ENCODE measurements at places on chromosomes 1 and 21.
A peak's percentile ranks its signal among the peaks of the same experiment; 100 is the strongest.

GRCh38 chr1:92922356-92923035 lies 38.8 kb downstream of the DIPK1A start:
- no peak for DNase-seq

DNA sequence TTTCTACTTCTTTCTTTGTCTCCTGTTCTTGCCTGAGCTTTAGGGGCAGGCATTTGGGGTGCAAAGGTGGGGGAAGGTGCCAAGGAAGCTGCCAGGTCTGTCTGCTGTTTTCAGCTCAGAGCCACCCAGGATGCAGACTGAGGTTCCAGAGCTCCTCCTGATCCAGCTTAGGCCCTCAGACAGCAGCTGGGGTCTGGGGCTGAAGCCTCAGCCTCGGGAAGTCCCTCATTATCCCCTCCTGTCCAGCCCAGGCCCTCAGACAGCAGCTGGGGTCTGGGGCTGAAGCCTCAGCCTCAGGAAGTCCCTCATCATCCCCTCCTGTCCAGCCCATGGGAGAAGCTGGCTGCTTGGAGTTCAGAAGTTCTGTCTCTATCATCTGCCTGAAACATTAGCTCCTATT lies 257.7 kb upstream of the CSF3R start:
- DNase-seq: no peak

DNA sequence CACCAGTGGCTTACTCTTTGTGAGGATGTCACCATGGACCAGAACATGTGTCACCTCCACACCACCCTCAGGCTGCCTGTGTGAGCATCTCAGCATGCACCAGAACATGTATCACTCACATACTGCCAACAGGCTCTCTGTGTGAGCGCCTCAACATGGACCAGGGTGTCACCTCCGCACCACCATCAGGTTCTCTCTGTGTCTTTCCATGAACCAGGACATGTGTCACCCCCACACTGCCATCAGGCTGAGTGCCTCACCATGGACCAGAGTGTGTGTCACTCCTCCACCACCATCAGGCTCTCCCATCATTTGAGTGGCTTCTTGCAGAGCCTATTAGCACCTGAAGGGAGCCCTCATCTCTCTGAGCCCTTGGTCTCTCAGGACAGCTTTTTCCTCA lies 125.2 kb downstream of the ZNF648 start:
- DNase-seq: no peak

DNA sequence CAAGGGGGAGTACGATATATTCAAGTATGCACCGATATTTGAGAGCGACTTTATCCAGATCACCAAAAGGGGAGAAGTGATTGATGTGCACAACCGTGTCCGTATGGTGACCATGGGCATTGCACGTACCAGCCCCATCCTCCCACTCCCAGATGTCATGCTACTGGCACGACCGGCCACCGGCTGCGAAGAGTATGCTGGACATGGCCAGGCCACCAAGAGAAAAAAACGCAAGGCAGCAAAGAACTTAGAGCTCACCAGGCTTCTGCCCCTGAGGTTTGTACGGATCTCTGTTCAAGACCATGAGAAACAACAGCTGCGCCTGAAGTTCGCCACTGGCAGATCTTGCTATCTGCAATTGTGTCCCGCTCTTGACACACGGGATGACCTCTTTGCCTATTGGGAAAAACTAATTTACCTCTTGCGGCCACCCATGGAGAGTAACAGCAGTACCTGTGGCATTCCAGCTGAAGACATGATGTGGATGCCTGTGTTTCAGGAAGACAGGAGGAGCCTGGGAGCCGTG lies 16.5 kb downstream of the ATF3 start:
- no peak for DNase-seq

GRCh38 chr1:176539018-176539417 lies 76.0 kb downstream of the PAPPA2 start:
- no peak for DNase-seq

DNA sequence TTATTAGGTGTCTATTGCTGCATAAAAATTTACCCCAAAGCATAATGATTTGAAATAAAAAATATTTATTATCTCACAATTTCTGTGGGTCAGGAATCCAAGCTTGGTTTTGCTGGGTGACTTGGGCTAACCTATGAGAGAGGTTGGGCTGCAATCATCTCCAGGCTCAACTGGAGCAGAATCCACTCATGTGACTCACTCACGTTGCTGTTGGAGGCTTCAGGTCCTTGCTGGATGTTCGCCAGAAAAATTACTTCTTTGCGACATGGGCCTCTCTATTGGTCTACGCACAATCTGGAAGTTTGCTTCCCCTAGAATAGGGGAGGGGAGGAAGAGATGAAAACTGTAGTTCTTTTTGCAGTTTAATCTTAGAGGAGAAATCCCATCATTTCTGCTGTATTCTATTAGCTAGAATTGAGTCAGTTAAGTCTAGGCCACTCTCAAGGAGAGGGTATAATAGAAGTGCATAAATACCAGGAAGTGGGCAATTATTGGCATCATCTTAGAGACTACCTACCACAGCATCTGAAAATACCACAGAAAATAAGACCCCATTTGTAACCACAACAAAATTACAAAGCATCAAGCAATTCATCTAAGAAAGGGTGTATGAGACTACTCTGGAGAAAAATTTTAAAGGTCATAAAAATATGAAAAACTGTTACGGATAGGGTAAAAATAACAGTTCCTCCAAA lies 5.7 kb upstream of the FASLG start:
- DNase-seq: no peak

GRCh38 chr1:6727535-6727934 lies 25.9 kb upstream of the DNAJC11 start:
- peak; percentile 14 for DNase-seq

DNA sequence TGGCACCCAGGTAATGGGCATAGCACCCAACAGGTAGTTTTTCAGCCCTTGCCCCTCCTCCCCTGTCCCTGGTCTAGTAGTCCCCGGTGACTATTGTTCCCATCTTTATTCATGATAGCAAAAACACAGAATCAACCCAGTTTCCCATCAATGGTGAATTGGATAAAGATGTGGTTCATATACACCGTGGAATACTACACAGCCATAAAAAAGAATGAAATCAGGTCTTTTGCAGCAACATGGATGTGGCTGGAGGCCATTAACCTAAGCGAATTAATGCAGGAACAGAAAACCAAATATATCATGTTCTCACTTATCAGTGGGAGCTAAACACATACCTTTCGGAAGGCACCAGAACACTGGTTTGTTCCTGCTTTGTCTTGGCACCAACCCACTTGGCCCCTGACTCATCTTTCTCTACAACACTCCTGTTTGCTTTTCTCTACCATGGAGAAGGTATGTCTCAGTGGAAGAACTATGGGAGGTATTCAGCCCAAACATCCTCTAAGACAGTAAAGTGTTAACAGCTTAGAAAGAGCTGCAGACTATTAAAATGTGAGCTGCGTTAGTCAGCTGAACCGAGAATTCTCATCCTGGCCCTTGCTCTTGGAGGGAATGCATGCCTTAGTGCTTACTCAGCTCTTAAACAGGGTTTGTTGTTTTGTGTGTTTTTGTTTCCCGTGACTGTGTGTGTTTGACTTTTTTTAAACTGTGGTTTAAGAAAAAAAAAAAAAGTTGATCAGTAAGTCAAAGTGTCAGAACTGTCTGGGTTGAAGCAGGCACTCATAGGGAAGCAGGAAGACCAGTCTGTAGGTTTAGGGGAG lies 203.0 kb downstream of the TOMM20 start:
- DNase-seq: peak; percentile 54

All from T-helper 1 cell (primary cell).